Activated CD4-positive, alpha-beta T cell treated with anti-CD3 and anti-CD28 coated beads, Interleukin-2, Interleukin-4, amounts not matched to agents 100 ng/mL and 50 ng/mL, durations not matched to agents 16 hours and 8 hours (primary cell): ENCODE measurements at places on chromosomes 2 and 18.

GRCh38 chr2:173955004-173955403 lies 10.2 kb downstream of the SP3 start:
- DNase-seq = no peak

DNA sequence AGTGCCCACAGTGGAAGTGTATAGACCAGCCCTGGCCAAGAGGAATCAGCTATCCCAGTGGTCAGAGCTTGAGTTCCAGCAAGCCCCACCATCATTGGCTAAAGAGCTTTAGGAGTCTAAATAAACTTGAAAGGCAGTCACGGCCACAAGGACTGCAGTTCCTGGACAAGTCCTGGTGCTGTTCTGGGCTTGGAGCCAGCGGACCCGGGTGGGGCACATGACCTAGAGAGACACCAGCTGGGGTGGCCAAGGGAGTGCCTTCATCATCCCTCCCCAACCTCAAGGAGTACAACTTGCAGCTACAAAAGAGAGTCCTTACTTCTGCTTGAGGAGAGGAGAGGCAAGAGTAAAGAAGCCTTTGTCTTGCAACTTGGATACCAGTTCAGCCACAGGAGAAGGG lies 439.8 kb upstream of the TMEFF2 start:
- DNase-seq = no peak

DNA sequence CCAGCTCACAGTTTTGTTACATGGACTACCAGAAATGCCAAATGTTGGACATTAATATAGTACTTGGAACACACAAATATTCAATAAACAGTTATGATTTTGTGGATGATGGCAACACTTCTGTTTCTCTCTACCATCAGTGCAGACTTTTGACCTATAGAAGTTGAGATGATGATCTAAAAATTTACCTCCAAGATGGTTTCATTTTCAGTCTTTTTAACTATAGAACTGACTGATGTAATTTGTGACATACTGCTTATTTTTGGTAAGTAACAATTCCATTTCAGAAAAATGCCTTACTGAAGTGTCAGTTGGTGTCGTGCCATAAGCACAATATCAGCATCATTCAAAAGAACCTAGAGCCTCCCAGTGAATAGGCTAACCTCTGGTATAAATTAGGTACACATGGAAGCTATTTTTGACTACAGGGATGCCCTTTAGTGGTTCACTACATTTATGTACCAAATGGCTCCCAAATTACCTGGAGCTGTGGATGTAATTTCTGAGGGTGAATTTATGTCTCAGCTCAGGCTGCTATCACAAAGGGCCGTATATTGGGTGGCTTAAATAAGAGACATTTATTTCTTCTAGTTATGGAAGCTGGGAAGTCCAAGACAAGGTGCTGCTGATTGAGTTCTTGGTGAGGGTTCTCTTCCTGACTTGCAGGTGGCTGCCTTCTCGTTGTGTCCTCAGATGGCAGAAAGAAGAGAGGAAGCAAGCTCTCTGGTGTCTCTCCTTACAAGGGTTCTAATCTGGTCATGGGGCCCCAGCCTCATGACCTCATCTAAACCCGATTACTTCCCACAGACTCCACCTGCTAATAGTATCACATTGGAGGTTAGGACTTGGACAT lies 66.5 kb downstream of the ALPK2 start:
- no peak for DNase-seq

- DNase-seq = no peak
Observed at GRCh38 chr2:39476524-39476923, 39.4 kb upstream of the MAP4K3 start.

GRCh38 chr2:170122883-170123547 lies 54.9 kb upstream of the MYO3B start:
- DNase-seq = no peak

DNA sequence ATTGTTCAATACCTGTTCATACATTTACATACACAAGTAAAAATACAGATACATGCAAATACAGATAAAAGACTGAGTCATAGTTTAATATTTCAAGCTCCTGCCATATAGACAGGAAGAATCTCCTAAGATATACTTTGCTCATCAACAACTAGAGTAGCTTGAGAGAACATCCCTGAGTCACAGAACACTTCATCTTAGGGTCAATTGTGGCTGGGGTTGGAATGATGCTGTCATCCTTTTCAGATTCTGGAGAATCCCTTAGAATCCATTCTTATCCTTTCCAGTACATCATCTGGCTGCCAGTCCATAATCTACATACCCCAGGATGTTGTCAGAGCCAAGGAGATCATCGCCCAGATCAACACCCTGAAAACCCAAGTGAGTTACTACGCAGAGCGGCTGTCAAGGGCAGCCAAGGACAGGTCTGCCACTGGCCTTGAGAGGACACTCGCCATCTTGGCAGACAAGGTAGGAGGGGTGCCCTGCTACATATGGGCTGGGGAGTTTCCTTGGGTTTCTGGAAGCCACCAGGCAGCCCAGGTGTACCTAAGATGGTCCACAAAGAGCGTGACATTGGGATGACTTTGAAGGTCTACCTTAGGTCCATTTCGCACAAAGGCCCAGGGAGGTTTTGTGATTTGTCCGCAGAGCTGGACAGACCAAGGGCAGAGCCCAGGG lies 55.7 kb downstream of the COA5 start:
- no peak for DNase-seq

GRCh38 chr2:30987566-30987965 lies 150.7 kb downstream of the GALNT14 start:
- DNase-seq = no peak

GRCh38 chr2:130836501-130837174 lies at the start of gene ARHGEF4:
Gene ARHGEF4 (plus strand): TSS chr2:130836914. CDS start chr2:130836954, 40 bp downstream.
- DNase-seq = peak; percentile 9

- DNase-seq = no peak
Observed at GRCh38 chr2:147925886-147926285, 81.1 kb downstream of the ACVR2A start.

- no peak for DNase-seq
Observed at GRCh38 chr2:110197452-110197851, 7.4 kb downstream of the NPHP1 start.

- DNase-seq = no peak
Observed at GRCh38 chr2:18830962-18831361, 241.6 kb upstream of the NT5C1B start.

DNA sequence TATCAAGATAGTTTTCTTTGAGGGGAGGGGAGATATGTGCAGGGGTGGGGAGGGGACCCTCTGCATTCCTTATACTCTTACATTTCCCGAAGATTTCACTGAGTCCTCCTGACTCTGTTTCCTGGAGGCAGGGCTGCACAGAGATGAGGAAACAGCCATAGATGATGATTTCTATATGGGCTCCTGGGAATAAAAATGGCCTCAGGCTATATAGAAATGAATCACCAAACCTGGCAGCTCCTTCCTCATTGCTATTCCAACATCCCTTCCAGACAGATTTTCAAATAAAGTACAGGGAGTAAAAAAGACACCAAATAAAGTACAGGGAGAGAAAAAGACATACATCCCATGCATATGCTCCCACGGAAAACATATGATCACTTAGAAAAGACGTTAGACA lies 474.8 kb upstream of the RAB6C start:
- no peak for DNase-seq

DNA sequence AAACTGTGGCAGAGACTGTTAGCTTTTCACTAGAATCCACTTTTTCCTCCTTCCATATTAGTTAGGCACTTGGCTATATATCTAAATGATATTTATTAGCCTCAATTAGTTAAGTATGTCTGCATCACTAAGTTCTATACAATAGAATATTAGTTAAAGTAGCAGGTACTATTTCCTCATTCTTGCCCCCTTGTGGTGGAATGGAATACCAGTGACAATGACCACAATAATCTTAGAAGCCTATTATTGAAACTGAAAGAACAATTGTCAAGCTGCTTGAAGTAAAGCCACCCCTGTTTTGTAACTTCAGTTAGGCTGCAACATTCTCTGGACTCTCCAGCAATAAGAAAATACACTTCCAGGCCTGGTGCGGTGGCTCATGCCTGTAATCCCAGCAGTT lies 476.3 kb upstream of the VWC2L start:
- peak; percentile 21 for DNase-seq

GRCh38 chr2:152715854-152716428 lies 1.3 kb downstream of the PRPF40A start:
- peak; percentile 57 for DNase-seq

GRCh38 chr18:72866901-72867745 lies 664 bp downstream of the NETO1 start:
- no peak for DNase-seq

- no peak for DNase-seq
Observed at GRCh38 chr2:236644502-236644911, 74.9 kb downstream of the ACKR3 start.

GRCh38 chr18:50753311-50753710 lies 66.5 kb downstream of the MRO start:
- no peak for DNase-seq

- no peak for DNase-seq
Observed at GRCh38 chr18:62264984-62265383, 60.1 kb upstream of the TNFRSF11A start.

DNA sequence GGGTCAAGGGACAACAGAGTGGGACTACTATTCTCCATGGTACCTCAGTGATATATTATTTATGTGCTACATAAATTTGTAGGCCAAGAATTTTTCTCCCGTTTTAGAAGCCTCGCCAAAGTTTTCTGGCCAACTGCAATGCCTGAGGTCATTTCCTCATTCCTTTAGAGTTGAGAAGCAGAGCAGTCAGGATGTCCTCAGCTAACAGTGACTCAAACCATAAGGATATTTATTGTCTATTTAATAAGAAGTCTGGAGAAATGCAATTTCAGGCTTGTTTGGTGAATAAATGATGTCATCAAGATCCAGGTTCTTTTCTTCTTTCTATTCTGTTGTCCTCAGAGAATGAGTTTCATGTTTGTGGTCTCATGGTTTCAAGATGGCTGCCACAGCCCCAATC lies 91.0 kb downstream of the ADCYAP1 start:
- no peak for DNase-seq

DNA sequence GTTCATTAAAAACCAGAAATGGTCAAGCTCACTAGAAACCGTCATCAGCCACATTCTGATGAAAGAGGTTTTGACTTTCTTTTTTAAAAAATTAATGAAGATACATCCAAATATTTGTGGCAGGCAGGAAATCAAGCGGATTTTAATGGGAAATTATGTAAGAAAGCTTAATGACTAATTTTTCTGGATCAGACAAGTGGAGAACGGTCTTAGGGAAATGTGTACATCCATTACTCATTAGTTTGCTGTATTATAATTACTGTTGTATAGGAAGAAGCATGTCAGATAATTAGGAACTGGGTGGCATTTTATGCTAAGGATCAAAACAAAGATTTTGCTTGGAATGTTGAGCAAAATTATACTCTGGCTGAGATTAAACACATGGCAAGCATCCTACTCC lies 39.4 kb downstream of the AGAP1 start:
- DNase-seq = no peak

- peak; percentile 52 for DNase-seq
Observed at GRCh38 chr2:68387408-68388350, 22.6 kb downstream of the PLEK start.

GRCh38 chr18:24456549-24456948 lies 3.9 kb upstream of the HRH4 start:
- peak; percentile 28 for DNase-seq

DNA sequence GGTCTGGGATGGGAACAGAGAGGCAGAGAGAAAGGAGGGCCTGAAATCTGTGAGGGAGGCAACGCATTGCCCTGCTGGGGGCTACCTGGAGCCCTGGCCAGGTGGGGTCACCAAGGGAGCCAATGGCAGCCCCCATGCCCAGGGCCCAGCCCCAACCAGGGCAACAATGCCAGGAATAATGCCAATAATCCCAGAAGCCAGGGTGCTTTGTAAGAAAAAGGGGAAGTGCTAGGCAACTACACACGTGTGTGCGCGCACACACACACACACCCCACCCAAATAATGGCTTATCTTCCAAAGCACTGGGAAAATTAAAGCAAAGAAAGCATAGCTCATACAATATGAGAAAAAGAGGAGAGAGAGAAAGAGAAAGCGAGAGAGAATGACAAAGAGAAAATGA lies 7.0 kb upstream of the CLEC4F start:
- DNase-seq = no peak

- peak; percentile 77 for DNase-seq
Observed at GRCh38 chr2:113876503-113877387, 13.1 kb upstream of the ACTR3 start.

GRCh38 chr2:17538022-17538843 lies 2.3 kb upstream of the VSNL1 start:
- DNase-seq = no peak

GRCh38 chr18:78583739-78584458 lies 395.7 kb upstream of the SALL3 start:
- DNase-seq = no peak

GRCh38 chr2:199838399-199838798 lies 12.6 kb downstream of the FTCDNL1 start:
- no peak for DNase-seq

DNA sequence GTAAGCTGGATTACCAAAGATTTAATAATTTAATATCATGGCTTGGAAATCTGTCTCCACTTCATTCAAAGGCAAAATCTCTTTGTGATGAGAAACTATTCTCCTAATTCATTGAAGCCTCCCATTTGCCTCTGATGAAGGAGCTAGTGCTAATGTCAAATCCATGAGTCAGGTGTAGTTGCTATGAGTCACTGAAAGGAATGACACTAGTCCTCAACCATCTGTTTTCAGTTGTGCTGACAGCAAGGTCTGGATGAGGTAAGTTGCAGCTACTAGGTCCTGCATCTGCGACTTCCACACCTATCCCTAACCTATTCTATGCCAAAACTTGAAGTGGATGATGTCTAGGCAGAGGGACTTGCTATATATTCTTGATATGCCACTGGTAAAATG lies 324.0 kb upstream of the UBE2E3 start:
- no peak for DNase-seq

DNA sequence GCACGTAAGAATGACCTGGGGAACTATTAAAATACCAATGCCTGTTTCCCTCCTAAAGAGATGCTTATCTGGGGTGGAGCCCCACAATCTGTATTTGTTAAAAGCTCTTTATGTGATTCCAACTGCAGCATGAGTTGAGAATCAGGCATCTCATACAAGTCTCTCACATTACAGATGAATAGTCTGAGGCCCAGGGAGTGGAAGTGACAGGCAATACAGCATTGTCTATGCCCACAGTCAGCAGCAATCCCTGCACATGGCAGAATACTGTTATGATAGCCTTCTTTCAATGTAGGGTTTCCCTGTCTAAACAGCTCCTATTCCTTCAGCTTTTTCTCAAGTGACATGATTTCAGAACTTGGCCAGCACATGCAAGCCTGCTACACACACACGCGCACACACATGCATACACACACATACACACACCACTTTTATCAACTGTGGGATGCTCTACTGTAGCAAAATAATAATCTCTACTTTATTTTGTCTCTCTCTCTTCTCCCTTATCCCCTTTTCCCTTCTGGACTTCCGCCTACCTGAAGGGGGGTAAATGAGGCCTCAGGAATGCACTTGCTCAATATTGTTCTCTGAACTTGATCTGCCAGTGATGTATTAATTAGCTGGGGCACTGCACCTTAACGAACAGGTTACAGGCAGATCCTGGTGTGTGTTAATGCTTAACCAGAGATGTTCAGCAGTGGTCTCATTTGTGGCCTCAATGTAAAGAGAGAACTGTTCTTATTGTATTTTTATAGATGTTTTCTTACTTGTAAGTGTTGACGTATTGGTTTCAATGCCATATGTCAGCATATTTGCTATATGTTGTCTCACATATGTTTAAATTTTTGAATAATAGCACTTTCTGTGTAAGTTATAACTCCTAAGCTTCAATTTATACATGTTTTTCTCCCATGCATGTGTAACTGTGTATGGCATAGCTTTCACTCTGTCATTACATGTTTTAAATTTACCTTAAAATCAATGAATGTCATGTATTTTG lies 116.0 kb downstream of the SETBP1 start:
- DNase-seq = no peak

- no peak for DNase-seq
Observed at GRCh38 chr2:52311862-52312261, 1279.9 kb upstream of the NRXN1 start.

- DNase-seq = no peak
Observed at GRCh38 chr2:215540658-215541057, 104.8 kb upstream of the FN1 start.
